ENCODE measurements at places on chromosomes 2 and 18.
A peak's percentile ranks its signal among the peaks of the same experiment; 100 is the strongest.

DNA sequence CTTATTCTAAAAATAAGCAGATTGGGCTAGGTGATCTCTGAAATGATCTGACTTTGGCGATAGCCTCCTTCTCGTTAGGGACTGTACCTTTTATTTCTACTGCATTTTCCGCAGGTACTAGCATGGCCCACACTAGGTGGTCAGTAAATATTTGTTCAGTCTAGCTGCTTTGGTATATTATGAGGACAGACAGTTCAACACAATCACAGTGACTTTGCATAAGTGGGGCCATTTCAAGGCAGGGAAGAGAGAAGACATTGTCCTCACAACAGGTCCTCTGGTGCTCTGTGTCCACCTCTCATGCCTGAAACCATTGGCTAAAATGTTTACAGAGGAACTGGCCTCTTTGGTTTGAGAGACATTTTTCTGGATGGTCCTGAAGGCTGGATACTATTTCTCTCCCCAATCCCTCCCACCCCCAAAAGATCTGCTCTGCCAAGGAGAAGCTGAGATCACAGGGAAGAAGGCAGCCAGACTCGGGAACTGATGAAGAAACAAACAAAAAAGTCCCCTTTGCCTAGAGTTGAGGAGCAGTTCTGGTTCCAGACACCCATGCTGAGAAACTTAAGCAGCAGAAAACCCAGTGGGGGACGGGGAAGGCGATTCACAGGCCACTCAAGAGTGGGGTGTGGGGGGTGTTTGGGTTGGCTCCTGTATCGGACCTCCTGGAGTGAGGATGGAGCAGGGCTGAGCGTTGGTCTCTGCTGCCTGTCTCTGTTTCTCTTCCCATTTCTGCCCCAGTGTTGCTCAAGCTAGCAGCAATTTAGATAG is 2.9 kb upstream of the TNP1 start:
- peak; percentile 12 for DNase-seq

DNA sequence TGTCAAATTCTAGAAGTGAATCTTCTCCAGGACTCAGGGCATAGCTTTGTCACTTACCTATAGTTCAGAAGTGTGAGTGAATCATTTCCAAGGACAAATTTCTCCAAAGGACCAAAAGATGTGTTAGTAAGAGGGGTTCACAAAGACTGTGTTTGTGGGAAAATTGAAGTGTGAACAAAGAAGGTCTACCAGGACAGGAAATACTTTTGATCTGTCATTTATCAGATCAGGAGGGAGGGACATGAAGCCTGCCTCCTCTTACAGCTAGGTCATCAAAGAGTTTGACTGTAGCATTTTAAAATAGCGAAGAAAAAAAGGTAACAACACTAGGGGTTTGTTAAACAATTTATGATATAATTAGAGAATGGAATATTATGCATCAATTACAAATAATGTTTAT is 2.0 kb upstream of the CD28 start:
- DNase-seq: no peak

GRCh38 chr18:22363867-22364463 is 53.8 kb downstream of the CTAGE1 start:
- DNase-seq: no peak

- no peak for DNase-seq
Measured at GRCh38 chr2:217929757-217930707, 72.8 kb downstream of the TNS1 start.

DNA sequence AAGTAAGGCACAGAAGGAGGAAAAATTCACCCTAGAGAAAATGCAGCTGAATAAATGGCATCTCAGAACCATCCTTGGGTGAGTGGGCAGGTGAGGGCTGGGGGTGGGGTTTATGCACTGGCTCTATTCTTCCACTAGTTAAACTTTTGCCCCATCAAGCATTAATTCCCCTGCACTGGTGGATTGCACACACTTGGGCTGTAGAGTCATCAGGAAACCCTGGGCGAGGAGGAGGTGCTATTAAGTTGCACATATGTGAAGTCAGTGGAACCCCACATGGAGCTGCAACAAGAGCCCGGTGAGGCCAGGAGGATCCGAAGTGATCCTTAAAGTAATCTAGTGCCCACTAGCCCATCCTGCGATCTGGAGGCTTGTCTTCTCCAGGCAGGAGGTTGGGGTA is 6.8 kb upstream of the DNAJB2 start:
- no peak for DNase-seq

- no peak for DNase-seq
Measured at GRCh38 chr2:68425503-68425902, 41.6 kb downstream of the FBXO48 start.

GRCh38 chr2:207254591-207255464 is 89.1 kb upstream of the KLF7 start:
- DNase-seq: no peak

DNA sequence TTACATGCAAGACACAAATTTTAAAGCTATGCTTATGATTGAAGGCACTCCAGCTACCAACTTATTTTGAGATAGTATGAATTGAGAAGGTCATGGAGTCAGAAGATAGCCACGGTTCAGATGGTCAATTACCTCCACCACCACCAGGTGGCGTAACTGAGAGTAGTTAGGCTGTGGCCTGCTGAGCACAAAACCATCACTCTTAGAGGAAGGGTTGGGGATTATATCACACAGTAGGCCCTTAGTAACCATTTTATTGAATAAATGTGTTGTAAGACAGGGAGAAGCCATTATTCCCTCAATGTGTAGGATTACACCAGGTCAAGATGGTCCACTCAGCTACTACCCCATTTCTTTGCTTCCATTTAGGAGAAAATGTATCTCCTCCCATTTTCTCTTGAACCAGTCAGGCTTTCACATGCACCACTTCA is 18.8 kb downstream of the KLHL41 start:
- peak; percentile 57 for DNase-seq

- DNase-seq: no peak
Measured at GRCh38 chr2:10772201-10772867, 40.3 kb downstream of the PDIA6 start.

GRCh38 chr2:160294339-160294803 is 94.3 kb upstream of the ITGB6 start:
- no peak for DNase-seq

DNA sequence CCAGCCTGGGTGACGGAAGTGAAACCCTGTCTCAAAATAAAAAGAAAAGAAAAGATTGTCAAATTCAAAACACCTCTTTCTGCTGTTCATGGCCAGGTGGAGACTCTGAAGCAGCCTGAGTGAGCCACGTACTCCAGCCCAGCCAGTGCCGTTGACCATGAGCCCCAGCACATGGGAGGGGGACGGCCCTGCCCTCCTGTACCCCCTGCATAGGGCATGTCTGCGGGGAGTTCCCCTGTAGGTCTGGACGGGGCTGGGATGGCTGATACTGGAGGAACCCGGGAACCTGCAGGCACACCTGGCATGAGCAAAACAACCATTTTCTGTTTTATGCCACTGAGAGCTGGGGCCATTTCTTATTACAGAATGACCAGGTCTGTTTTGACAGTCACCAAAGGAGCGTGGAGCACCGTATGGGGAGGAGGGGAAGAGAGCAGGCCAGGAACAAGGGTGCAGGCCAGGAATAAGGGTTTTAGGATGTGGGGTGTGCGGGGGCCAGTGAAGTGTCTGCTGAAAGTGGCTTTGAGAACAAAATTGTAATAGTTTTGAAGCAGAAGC is 30.1 kb downstream of the TMEM18 start:
- DNase-seq: no peak

- no peak for DNase-seq
Measured at GRCh38 chr2:236896688-236897087, 189.0 kb upstream of the COPS8 start.

- no peak for DNase-seq
Measured at GRCh38 chr2:36653967-36654694, 42.4 kb upstream of the VIT start.

- no peak for DNase-seq
Measured at GRCh38 chr2:116819355-116819754, 995.1 kb upstream of the DDX18 start.

- no peak for DNase-seq
Measured at GRCh38 chr2:15238028-15238427, 323.1 kb downstream of the NBAS start.

DNA sequence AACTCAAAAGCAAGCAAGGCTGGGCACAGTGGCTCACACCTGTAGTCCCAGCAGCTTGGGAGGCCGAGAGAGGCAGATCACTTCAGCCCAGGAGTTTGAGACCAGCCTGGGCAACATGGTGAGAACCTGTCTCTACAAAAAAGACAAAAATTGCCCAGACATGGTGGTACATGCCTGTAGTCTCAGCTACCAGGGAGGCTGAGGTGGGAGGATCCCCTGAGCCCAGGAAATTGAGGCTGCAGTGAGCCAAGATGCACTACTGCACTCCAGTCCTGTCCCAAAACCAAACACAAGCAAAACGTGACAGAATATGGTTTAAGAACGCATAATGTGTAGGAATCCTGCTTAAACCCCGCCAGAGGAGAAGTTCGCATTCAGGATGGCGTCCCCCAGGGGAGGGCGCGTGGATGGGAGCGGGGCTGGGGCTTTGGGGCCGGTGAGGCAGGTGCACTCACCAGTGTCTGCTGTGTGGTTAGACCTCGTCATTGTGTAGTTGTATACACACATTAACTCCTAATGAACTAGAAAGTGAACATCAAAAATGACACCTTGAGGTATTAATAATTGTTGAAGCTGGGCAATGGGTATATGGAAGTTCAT is 5.4 kb downstream of the COLEC11 start:
- no peak for DNase-seq

GRCh38 chr18:27899893-27900292 is 277.0 kb downstream of the CDH2 start:
- DNase-seq: no peak

GRCh38 chr2:69061525-69061924 is 48.5 kb downstream of the ANTXR1 start:
- no peak for DNase-seq

DNA sequence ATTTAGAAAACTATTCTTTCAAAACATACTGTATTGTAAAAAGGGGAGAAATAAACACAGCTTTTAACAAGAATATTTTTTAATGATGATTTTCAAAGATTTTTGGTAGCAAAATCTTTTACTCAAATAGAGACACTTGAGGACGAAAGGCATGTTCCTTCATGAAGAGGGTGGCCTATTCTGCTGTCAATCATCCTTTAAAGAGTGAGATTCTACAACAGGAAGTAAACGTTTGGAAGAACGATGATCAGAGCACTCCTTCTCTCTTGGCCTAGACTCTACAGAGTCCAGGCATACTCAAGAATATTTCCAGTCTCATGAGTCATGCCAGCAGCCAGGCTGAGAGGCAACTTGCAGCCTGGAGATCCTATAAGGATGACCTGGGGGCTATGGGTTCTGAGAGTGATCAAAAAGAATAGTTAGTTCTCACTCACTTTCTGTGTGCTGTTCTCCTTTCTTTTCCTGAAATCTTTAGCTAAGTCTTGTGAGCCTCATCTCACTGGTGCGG is 62.4 kb upstream of the TCF4 start:
- DNase-seq: no peak

- DNase-seq: peak; percentile 95
Measured at GRCh38 chr2:235026649-235027557, 75.1 kb downstream of the SH3BP4 start.

DNA sequence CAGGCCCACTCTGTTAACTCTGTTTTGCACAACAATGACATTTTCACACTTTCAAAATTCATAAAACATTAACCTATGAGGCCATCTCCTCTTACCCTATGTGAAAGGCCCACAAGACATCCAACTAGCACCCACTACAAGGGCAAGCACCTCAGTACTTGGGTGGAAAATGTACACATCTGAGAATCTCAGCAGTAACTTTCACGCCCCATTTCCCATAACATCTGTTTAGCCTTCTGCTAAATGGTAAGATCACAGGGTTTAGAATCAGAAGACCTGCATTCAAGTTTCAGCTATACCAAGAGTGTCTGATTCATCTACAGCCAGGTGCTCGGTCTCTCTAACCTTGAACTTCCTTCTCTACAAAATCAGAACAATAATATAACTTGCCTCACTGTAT is 89.2 kb downstream of the SP100 start:
- no peak for DNase-seq

DNA sequence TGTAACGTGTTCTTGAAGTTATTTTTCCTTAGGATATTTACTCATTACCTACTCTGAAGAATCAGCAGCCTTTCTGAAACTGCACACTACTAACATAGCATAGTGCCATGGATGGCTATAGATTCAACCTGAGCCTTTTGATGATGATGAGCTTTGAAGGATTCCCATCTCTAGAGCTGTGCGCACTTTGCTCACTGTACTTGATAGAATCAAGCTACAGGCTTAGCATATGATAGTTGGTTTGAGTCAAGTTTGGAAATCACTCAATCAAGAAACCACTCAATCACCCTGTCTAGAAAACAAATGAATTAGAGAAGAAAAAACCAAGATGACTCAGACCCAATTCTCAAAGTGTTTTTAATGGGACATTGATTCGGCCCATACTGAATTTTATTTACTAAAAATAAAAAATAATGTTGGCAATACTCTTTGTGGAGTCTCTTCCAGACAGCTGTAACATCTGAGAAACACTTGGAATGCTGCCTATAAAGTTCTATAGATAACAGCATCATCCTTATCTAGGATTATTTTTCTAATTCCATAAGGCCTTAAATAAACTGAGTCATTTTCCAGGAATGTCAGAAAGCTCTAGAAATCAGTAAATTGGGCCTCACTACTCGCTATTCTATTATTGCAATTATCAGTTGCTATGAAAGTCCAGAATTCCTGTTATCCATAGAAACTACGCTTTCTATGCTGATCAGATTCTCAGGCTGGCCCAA is 259.0 kb upstream of the ERBB4 start:
- DNase-seq: no peak

GRCh38 chr2:160417745-160418397 is 75.7 kb downstream of the RBMS1 start:
- DNase-seq: no peak
